ENCODE measurements at places on chromosomes 13 and 19. TPM values are rescaled to one million over a fixed set of nuclear protein-coding genes. Genes with fewer than 3 reads are reported as not detected.
A peak's percentile ranks its signal among the peaks of the same experiment; 100 is the strongest.

NEK5 gene
- total RNA-seq: under 0.01 TPM

PLK5 gene
- not detected for total RNA-seq

DNA sequence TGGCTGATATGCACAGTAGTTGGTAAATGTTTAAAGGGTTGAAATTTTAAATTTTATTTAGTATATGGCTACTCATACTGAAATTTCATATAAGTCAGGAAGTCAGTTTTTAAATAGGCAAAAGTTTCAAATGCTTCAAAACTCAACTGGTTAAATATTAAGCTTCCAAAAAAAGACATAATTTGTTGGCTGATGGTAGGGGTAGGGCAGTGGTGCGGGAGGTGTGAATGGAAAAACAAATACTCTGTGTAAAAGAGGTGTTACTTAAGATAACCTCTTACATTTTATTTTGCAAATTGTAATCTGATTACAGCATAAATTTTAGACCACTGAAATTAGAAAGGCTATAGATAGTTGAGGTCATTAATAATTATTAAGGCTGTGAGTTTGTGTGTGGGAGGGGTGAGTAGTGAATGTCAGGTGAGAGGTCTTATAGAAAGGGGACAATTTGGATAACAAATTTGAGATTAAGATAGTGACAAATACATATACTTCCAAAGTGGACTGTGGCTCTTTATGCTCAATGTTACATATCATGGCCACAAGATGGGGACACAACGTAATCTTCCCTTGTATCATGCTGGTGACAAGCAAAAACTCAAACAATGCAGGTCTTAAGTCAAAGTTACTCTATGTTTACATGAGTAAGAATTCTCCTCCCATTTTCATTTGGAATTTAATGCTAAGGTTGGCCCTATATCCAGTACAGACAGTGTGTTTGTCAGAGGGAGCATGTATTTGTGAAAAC, 36.6 kb upstream of the OXGR1 start:
- DNase-seq: peak; percentile 66

- DNase-seq: peak; percentile 94
These were observed 1.2 kb upstream of the ZNF225 start for GRCh38 chr19:44111910-44112463.

GRCh38 chr19:46821512-46822409, 28.9 kb downstream of the AP2S1 start:
- no peak for DNase-seq

LILRA2 gene
- not detected for total RNA-seq

DNA sequence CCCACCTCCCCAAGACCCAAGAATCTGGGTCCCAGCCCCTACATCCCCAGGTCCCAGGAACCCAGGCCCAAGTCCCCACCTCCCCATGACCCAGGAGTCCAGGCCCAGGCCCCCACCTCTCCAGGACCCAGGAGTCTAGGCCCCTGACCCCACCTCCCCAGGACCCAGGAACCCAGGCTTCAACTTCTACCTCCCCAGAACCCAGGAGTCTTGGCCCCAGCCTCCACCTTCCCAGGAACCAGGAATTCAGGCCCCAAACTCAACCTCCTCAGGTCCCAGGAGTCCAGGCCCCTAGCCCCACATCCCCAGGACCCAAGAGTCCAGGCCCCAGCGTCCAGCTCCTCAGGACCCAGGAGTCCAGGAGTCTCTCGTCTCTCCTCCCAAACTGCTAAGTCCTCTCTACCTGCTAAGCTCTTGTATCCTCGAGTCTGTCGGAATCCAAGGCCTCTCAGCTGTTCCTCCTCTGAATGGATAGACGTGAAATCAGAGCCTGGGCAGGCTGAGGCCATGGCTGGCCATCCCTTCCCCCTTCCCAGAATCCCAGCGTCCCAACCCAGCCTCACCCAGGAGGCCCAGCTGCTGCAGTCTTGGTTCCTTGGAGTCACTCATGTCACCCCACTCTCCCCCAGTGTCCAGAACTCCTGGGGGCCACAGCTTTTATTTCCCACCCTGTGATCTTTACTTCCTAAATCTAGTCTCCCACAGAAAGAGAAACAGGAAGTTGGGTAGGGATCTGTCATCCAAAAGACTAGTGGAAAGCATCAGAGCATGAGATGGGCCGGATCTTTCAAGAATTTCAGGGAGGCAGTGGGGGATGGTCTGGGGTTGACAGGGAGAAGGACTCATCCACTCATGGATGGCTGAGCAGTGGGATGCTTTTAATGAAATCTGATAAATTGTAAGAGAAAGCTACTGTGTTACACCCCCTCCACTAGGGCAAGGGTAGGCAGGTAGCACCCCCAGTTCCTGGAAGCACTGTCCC, at the start of gene CD209:
CD209 (minus strand) TSS at position 632 of the 982 bp plus-strand sequence; CDS start at position 609, 23 bp downstream.
- DNase-seq: no peak

FREM2 gene
- under 0.01 TPM for total RNA-seq

GRCh38 chr19:6227156-6227935, 52.4 kb downstream of the MLLT1 start:
- DNase-seq: no peak

DNA sequence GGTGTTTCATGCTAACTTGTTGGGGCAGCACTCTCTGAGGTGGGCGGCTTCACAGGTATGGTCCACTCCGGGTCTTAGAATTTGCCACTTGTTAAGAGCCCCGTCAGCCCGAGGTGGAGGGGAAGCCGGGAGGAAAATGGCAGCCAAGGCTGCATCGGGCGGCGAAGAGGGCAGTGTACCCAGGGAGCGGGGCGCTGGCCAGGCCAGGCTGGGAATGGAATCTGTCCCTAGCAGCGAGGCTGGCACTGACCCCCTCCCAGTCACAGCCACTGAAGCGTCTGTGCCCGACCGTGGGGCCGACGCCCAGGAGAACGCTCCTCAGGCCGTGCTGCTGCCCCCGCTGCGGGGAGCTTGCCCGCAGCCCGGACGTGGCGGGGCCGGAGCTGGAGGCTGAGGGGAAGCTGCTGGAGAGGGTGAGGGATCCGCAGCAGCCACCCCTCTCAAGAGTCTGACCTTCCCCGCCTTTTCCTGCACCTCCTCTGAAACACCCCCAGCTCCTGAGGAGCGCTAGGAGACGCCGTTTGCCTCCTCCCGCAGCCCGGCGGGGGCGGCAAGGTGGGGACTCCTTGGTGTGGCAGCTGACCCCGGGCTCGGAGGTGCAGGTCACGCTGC, 313.8 kb upstream of the SPRY2 start:
- DNase-seq: no peak

PCSK4 gene
- 1.5 TPM for total RNA-seq

- DNase-seq: no peak
These were observed 32.7 kb upstream of the POMP start for GRCh38 chr13:28626266-28626665.

IL17D gene
- 3.1 TPM for total RNA-seq

- no peak for DNase-seq
These were observed 378.0 kb downstream of the DNAJC15 start for GRCh38 chr13:43401361-43401760.

- peak; percentile 77 for DNase-seq
These were observed 27.3 kb upstream of the FXYD3 start for GRCh38 chr19:35088131-35088913.

GRCh38 chr19:18513868-18514267, 8.0 kb downstream of the ELL start:
- no peak for DNase-seq

GRCh38 chr13:29679396-29680053, 84.0 kb upstream of the SLC7A1 start:
- no peak for DNase-seq

GRCh38 chr13:39402221-39402970, 200.6 kb downstream of the LHFPL6 start:
- no peak for DNase-seq

DNA sequence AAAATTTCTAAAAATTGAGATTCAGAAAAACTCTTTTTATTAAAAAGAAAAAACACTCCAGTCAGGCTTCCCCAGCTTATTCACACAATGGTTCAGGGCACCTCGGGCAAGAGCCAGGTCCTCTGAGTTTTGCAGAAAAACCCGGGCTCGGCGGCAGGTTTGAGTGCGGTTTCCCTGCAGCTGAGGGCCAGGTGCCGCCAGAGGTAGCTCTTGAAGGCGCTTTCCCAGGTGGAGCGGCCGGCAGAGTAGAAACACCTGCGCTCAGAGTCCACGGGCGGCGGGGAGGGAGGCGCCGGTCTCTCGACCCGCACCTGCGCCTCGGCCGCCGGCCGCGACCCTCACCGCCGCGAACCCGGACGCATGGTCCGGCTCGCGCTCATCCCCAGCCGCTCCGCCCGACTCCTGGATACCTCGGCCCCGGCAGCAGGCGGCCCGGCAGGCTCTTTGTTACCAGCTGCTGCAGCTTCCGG, 444 bp downstream of the PROSER1 start:
- DNase-seq: no peak

DNA sequence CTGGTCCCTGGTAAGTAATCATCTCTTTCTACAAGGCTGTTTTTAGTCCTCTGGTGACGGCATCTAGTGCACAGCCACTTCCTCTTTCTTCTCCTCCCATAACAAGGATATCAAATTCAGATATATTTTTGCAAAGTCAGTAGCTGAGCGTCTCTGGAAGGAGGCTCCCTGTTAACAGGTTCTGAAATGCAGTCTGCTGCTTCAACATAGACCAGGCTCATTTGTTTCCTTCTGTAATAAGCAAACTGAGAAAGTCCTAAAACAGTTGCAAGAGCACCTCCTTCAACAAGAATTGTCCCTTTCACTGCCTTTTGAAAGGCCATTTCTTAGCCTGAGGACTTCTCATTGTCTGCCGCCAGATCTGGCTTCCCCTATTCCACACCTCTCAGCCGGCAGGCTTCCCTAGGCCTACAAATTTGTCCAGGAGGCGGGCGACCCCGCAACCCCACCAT, 7.4 kb upstream of the ZSCAN5A start:
- DNase-seq: no peak

HOOK2 gene
- total RNA-seq: 26.6 TPM

GRCh38 chr13:76971215-76971614, 20.7 kb upstream of the CLN5 start:
- DNase-seq: no peak

KLK8 gene
- total RNA-seq: not detected

GRCh38 chr19:10553943-10554381, 10.3 kb downstream of the ATG4D start:
- DNase-seq: no peak

NKPD1 gene
- total RNA-seq: 0.26 TPM
